Thoracic aorta (tissue), 2 donors: ENCODE measurements at places on chromosomes 2 and 18. TPM values are rescaled to one million over a fixed set of nuclear protein-coding genes. Genes with fewer than 3 reads are reported as not detected.

The TMEM17 gene
- 2.7 TPM for total RNA-seq

The RBM44 gene
- total RNA-seq = 7.1 TPM

The CCBE1 gene
- total RNA-seq = 1.8 TPM

The CERS6 gene
- total RNA-seq = 15.8 TPM

The GALNT14 gene
- 1.6 TPM for total RNA-seq

The TBR1 gene
- total RNA-seq = not detected

The IGFBP5 gene
- 2,105 TPM for total RNA-seq

DNA sequence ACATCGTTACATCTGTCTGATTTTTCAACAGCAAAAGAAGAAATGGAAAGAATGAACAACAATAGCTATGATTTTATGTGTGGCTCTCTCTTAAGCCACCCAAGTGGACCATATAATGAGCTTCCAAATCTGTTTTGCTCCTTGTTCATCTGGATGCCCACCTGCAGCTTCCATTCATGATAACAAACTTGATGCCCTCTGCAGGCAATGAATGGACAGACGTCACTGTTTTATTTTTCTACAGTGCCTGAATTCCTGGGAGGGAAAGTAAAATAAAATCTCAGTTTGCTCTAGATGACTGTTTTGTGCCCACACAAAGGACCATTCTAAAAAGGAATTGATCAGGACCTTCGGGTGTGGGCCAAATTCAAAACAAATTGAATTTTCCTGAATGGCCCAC is 5.0 kb downstream of the MREG start:
- DNase-seq = no peak

DNA sequence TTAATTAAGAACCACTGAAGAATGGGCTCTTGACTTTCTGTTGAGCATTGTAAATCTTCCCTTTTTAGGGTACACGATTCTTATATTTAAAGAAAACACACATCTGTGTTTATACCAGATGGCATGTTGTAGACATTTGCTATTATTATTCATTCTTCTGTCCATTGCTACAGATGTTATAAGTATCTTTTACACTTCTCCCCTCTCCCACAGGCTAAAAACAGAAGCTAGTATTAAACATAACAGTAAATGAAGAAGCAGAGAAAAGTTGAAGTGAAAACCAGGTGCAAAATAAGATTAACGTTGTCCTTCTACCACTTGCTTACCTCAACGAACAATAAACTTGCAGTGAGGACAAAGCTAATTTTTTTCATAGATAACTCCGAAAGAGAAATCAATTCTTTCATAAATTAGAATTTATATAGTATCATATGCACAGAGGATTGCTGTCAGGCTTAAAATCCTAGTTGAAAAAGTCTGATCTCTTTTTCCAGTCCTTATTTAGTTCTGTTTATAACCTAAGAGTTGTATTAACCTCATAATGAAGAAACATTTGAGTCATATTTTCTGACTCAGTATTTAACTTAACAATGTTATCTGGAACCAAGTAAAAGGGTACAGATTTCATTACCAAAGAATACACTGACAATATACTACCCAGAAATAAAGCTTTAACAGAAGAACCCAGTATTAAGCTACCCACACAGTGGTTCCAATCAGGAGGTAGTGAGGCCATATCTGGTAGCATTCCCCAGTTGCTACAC is 16.4 kb upstream of the ZNF385B start:
- DNase-seq = no peak

DNA sequence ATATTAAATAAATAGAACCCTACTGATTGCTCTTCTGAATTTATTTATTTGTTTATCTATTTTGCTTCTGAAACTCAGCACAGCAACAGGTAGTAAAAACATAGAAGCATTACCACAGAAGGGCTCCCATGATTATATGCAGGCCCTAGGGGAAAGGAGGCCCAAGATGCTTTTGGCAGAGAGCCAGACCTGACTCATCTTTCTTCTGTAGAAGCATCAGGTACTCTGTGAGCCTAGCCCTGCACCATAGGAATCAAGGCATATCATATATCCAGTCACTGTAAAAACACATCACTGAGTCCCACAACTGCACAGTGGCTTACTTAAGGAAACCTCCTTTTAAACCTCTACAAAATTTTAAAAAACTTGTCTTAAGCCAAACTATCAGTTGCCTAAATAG is 1.8 kb downstream of the SCN9A start:
- no peak for DNase-seq

- no peak for DNase-seq
Observed at GRCh38 chr18:59885579-59886163, 14.1 kb upstream of the PMAIP1 start.

DNA sequence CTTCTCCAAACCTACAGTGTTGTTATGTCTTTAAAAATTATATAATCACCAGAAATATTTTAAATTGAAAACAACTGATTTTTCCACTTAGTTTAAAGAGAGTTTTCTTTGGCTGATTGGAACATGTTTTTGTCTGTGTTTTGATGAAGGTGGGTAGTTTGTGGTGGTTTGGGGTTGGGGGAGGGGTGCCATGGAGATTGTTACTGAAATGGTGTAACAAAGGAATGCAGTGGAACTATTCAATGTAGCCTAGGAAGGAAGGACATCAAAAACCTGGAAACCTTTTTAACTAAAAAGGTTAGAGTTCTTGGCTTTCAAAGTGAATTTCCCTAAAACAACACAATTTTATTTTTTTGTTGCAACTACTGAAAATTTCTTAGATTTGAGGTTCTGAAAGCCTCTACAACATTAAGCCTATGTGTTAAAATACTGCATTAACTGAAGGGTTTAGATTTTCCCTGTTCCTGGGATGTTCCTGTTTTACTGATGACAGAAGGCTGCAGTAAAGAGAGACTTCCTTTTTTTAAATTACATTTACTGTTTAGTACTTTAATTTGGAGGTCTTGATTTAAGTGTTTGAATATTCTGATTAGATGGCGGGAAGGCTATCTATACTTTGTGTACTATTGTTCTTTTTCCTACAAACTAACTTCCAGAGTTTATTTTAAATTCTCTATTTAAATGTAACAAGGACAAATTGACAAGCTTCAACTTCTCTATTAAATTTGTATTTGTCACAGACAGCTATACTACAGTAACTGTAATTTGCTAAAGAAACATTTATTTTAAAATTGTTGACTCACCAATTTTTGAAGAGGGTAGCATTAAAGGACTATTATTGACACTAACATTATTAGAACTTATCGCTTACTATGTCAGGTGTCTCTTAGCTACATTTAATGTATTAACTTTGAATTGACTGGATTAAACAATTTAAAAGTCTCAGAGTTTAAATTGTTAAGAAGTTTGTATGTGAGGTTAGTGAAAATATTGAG is 87.7 kb downstream of the LIMS1 start:
- no peak for DNase-seq

- peak; percentile 63 for DNase-seq
Observed at GRCh38 chr2:19812166-19812565, 89.6 kb downstream of the TTC32 start.

- no peak for DNase-seq
Observed at GRCh38 chr2:46010925-46011490, 286.2 kb upstream of the EPAS1 start.

DNA sequence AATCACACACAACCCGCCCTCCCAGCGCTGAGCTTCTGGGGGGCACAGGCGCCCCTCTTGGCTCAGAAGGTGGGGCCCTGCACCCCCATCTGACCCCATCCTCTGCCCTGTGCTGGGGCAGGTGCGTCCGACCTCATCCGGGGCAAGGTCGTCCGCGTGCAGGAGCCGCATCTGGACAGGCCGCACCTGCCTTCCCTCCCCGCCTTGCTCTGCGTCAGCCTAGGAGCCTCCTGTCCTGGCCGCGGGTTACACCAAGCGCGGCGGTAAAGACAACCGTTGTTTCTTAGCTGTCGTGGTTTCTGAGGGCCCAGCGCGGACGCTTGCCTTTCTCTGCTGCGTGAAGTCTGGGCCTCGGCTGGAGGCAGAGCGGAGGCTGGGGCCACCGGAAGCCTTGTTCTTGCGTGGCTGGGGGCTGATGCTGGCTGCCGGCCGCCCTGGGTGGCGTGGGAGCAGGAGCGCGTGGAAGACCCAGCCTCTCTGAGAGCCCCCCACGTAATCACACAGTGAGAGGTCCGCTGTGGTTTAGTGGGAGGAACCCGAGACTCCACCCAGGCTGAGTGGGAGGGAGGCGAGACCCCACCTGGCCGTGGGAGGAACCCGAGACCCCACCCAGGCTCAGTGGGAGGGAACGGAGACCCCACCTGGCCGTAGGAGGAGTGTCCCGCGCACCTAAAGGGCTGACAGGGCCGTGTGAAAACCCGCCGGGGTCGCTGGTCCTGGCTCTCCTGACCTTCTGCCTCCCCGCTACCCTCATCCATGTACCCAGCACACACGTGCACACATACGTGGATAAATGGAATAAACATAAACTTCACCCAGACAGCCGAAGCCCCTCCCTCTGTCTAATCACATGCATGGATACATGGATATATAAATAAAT is 51.8 kb downstream of the KCNG2 start:
- DNase-seq = no peak

DNA sequence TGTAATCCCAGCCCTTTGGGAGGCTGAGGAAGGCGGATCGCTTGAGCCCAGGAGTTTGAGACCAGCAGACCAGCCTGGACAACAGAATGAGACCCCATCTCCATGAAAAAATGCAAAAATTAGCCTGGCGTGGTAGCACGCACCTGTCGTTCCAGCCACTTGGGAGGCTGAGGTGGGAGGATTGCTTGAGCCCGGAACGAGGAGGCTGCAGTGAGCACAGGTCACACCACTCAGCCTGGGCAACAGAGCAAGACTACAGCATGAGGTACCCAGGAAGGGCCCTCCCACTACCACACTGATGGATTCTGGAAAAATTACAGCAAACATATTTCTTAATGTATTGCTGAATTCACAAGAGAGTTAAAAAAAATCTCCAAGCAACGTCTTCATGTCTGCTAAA is 56.3 kb upstream of the HPCAL1 start:
- DNase-seq = no peak

DNA sequence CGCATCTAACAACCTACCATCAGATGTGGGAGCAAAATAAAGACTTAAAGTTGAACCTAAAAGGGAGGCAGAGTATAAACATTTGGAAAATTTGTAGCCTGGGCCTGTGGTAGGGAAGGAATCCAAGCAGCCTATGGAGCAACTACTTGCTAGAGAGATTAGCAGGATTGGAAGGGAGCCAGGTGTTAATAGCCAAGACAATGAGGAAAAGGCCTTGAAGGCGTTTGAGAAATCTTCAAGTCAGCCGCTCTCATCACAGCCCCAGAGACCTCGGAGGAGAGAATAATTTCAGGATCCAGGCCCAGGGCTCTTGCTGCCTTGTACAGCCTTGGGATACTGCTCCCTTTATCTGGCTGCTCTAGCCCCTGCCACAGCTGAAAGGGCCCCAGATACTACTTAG is 219.7 kb downstream of the THSD7B start:
- DNase-seq = no peak

DNA sequence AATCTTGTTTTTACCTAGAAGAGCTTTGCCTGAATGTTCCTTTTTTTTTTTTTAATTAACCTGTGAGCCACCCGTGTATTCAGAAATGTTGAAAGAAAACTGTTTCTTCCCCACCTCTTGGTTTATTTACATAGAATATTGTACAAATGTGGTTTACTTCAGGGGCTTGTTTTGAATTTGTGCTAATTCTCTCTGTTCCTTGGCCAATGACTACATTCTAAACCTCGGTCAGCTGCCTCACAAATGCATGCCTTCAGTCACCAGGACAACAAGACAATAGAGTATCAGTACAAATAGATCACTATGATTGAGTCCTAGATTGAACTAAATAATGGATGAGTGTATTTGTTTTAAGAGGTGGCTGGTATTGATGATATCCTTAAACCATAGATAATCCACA is 36.0 kb downstream of the AGFG1 start:
- DNase-seq = no peak

DNA sequence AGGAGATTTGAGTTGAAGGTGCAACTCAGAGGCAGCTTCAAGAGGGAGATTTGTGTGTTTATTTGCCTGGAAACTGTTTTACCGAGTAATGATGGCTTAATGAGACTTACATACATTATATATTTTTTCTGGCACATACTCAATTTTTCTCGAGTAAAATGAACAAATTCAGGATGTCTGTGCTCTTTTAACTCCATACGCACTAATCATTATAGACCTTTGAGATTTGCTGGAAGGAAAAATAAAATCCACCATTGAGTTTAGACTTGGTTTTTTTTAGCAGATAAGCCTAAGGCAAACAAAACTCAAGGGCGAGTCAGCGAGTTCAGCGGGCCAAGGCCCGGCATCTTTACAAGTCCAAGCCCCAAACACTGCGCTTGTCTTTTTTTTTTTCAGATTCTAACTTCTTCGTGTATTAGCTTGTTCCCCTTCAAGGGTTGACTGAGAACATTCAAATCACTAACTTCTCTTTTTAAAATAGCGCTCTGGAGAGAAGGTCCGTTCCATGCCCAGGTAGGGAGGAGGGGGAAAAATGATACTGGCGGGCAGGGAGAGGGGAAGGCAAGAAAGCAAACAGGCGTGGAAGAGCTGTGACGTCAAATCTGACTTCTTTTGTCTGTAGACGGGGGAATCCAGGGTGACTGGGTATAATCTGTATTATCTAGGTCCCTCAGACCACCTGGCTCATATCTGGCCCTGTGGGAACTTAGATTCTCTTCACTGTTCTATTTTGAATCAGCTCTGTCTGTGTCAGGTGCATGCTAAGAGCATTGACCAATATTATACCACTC is 72.7 kb upstream of the MAP3K20 start:
- DNase-seq = no peak

GRCh38 chr2:217838409-217838831 is 164.4 kb downstream of the TNS1 start:
- no peak for DNase-seq

GRCh38 chr2:231611273-231612108 is 18.8 kb downstream of the TEX44 start:
- DNase-seq = peak; percentile 70

DNA sequence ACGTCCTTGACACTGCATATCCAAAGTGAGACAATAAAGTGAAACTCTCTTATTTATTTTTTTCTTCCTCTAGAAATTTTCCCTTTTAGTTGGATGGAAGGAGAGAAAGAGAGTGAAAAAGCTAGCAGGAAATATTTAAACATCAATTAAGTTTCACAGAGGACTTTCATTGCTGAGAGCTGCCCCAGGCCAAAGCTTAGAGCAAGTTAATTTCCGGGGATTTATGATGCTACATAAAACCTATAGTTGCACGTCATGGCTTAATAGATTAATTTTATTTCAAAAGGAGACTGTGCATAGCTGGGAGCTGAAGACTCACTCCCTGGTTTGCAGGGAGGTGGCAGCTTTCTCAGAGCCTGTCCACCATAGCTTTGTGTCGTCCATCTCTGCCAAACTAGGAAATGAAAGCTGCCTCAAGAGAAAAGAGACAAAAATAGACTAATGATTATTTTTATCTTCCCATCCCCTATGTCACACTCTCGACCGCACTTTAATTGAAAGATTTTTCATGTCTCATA is 323.3 kb upstream of the RAB6C start:
- no peak for DNase-seq
